ENCODE measurements at places on chromosomes 6 and 20.

DNA sequence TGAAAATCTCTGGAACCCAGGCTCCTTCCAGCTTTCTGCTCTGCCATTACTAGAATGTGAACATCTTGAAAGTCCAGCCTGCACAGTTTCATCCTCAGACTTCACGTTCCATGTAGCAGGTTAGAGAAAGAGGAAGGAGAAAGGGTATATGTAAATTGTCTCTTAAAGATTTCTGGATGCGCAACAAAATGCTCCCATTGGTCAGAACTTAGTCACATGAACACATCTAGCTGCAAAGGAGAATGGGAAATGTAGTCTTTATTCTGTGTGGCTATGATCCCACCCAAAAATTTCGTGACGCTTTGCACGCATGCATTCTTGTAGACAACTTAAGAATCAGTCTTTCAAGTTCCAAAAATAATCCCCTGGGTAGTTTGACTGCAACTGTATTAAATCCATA lies 46.4 kb upstream of the CHD6 start:
- DNase-seq: no peak

- no peak for DNase-seq
Observed at GRCh38 chr6:15922510-15923250, 206.2 kb upstream of the MYLIP start.

DNA sequence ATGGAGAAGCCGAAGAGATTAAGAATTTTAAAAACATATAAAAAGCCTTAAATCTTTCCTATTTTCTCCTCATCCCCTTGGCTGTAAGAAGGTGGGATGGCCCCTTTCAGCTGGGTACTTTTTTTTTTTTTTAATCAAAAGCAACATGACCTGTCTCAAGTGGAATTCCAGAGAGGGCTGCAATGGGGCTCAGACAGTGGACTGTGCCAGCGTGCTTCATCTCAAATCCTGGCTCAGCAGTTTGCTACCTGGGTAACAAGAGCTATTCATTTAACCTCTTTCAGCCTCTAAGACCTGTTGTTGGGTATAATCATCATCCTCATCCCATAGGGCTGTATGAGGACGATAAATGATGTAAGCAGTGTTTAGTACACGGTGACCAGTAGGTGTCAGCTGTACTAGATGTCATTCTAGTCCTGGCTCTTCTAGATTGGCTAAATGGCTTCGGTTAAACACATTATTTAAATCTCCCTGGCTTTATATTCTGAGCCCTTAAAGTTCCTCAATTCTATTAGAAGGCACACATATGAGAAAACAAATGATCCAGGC lies 6.9 kb upstream of the PPP1R3G start:
- DNase-seq: no peak

DNA sequence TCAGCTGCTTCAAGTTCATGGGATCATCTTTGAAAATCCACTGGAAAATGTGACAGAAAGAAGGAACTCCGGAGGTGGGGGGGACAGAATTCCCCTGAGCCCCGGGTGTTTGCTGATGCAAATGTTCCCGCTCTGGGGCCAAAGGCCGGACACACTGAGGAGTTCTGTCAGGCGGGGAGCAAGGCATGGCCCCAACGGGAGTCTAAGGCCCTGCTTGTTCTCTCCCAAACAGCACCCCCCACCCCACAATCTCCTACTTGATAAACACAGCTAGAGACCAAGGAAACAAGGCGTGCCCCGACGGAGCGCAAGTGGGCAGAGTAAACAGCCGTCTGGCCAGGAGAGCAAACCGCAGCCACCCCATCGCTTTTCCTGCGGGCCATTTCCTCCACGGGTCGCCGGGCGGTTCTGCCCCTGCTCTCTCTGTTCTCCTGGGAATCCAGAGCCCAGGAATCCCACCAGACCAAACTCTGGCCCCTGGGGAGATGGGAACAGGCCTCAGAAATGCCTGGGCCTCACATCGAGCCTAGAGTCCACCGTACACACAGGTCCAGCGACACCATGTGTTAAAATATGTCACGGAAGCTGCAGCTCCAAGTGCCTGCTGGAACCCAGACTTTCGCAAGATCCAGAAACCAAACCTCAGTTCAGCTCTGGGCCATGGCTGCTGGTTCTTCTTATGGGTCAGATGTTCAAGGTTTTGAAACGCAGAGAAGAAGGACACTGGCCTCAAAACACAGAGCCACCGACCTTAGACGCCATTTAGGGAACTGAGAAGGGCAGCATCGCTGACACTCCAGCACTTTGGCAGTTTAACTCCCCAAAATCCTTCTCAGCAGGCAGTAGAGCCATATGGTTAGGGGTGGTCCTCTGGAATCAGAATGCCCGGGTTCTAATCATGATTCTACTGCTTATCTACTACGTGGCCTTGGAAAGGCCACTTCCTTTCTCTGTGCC lies 104.2 kb downstream of the PREX1 start:
- DNase-seq: no peak

DNA sequence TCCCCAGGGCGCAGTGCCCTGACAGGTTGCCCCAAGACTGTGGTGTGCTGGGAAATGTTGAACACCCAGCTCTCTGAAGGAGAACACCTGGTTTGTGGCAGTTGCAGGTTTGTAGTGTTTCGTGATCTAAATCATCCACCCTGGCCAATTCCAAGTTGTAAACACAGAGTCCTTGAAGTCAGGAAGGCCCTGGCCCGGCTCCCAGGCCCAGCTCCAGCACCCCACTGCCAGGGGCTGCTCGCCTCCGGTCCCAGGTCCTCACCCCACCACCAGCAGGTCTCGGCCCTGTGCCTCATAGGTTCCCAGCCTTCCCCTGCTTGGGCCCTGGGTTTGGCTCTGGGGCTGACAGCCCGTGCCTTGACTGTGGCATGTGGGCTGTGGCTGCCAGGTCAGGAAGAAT lies 121.4 kb upstream of the MLN start:
- no peak for DNase-seq

- no peak for DNase-seq
Observed at GRCh38 chr20:45448270-45448669, 21.3 kb upstream of the WFDC2 start.

- no peak for DNase-seq
Observed at GRCh38 chr6:129677620-129678325, 32.2 kb downstream of the ARHGAP18 start.

- DNase-seq: no peak
Observed at GRCh38 chr6:79416931-79417330, 120.3 kb downstream of the LCA5 start.
